ENCODE measurements at places on chromosomes 11 and 22.

DNA sequence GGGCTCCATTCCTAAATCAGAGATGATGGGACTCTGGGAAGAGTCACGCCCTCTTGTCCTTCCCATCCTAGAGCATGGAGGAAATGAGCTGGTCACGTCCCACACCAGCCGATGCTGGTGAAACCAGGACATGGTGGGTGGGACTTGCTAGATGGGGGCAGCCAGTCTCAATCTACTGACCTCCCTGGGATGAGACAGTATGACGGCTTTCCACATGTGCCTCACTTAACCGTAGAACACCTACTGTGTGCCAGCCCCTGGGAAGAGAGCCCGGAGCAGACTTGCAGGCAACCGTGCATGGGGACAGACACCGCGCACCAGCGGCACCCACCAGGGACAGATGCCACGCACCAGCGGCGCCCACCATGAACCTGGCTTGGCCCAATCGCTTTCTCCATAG, 3.8 kb downstream of the OSBPL5 start:
- DNase-seq: no peak

DNA sequence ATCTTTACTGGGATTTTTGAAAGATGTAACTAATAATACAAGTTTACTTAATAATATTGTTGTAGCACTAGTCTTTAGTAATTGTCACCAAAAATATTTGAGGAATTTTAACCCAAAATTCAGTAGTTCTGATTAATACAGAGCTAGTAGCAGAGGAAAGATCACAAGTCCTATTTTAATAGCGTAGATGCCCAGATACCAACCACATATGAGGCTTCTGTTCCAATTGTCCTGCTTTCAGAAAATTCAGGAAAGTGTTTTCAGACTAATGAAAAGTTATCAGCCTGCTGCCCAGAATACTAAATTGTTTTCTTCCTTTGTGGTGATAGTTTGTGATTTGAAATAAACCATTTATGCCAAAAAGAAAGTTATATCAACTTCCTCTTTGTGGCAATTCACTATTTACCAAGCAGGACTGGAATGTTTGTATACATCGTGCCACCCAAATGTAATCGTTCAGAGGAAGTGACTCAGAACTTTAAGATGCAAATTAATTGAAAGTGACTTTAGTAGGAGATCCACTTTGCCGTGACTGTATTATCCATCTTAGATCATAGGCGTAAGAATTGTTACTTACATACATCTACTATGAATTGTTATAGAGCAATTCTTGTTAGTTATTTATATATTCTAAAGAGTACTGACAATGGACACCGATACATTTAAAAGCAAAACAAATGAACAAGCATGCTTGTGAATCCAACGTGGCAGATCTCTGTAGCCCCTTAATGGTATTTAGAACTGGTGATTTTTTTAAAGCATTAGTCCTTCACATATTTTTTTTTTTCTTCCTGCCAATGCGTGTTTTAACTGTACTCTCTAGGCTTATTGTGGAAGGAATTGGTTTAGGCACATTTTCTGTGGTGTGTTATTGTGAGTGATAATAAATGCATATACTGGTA, 231.0 kb downstream of the DDX10 start:
- no peak for DNase-seq

DNA sequence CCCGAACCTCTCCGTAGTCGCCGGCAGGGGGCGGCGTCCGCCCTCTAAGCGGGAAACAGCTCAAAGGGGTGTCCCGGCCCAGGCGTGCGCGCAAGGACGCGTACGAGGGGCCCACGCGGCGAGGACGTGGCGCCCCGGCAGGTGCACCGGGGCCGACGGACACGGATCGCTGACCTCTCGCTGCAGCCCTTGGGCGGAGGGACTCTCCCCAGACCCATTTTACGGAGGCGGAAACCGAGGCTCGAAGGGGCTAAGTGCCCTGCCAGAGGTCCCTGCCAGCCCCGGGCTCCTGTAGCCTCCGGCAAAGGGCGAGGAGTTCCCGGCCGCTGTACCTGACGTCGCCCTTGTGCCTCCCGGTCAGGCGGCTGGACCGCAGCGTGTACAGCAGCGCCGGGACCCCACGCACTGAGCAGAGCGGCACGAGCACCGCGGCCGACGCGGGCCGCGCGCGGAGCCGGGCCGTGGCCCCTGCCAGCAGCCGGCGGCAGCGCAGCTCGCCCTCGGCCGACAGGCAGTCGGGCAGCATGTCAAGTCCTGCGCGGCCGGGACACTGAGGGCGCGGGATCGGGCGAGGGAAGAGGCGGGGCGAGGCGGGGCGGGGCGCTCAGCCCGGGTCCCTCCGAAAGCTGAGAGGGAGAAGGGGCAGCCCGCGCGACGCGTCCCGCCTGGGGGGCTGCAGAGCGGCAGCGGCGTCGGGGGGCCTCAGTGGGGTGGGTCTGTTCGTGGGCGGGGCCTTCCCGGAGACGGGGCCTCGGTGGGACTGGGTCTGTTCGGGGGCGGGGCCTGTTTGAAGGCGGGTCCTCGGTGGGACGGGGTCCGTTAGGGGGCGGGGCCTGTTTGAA, at the start of gene NUDT8:
NUDT8 (minus strand) TSS at position 552 of the 842 bp plus-strand sequence; CDS start at position 526, 26 bp downstream.
- DNase-seq: peak; percentile 83

DNA sequence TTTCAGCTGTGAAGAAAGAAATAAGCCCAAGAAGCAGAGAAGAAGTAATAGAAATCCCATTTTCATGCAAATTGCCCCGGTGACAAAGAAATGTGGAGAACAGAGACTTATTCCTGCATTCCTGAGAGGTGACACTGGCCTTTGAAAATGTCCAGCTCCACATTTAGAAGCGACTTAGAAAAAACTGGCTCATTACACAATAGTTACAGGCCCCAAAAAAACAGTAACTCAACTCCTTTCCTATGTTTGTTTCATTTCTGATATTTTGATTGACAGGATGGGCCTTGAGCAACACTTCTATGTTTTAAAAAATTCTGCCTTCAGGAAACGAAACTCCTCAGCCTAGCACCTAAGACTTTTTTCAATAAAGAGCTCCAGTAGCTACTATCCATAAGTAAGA, 726.9 kb upstream of the TENM4 start:
- no peak for DNase-seq

DNA sequence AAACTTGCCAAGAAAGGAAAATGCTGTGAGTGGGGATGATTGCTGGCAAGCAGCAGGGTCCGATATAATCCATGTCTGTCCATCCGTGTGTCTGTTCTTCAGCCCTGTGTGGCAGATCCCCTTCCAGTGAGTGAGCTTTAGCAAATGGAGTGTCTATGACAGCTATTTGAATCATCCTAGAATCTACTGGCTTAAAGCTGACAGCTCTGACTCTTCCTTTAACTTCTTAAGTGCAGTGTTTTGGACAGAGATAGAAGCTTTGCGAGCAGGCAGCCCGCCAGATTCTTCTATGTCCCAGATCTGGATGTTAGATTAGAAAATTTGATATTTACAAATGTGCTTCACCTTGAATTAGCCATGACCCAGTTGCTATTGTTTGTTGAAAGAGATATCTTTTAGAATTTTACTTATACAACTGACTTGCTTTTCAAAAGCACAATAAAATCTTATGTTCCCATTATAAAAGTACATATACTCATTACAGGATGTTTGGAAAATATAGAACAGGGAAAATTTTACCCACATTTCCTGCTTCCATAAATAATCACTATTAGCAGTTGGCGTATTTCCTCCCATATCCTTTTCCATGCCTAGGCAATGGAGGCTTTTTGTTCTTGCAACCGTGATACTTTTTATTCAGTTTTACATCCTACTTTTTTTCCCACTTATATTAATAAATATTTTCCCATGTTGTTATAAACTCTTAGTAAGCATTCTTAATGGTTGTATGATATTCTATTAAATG, 124.5 kb downstream of the COMMD9 start:
- DNase-seq: no peak

DNA sequence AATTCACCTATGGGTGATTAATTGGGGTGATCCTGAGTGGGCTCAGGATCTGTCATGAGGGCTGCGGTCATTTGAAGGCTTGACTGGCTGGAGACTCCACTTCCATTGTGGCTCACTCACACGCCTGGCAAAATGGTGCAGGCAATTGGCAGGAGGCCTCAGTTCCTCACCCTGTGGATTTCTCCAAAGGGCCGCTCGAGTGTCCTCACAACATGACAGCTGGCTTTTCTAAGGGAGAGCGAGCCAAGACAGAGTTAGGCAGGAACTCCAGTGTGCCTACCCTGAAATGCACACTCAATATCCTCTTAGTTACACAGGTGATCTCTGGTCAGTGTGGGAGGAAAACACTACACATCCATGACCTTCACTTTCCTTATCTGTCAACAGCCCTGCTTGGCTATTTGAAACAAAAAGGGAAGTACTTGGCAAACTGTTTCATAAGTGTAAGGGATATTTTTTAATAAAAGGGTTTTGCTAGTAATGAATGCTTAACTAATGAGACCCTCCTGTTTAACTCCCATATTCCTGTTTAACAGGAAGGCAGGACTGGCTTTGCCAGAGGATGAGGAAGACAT, 25.7 kb downstream of the OSBP2 start:
- no peak for DNase-seq

- no peak for DNase-seq
Observed at GRCh38 chr11:120184371-120184945, 26.4 kb upstream of the OAF start.

DNA sequence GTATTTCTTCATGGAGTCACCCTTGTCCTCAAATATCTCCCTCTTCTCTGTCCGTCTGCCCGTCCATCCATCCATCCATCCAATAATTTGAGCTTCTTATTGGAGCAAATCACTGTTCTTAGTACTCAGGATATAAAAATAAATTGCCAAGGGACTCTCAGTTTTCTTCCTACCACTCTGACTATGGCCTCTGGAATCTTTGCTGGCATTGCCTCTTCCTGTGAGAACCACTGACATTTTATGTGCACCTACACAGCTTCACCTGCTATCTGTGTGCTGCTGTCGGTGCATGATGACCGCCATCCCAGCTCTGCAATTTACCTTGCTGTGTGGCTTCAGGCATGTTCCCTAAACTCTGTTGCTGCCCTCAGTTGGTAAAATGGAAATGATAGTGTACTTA, 37.9 kb downstream of the TEAD1 start:
- no peak for DNase-seq

DNA sequence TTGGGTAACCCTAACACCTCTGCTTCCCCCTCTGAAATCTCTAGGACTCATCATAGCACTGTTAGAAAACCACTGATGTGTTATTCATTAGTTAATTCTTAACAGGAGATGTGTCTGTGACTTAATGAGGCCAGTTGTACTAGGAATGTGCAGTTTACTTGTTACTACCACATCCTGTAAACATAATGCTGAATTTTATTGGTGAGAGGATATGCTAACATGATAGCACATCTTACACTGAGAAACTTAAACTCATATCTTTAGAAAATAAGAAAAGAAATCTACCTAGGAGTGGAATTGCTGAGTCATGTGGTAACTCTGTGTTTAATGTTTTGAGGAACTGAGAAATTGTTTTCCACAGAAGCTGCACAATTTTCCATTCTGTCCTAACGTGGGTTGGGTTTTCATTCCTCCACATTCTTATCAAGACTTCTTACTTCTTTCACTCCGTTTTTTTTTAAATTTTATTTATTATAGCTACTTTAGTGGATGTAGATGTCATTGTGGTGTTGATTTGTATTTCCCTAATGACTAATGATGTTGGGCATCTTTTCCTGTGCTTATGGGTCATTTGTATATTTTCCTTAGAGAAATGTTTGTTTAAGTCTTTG, 33.7 kb downstream of the RNF121 start:
- no peak for DNase-seq

DNA sequence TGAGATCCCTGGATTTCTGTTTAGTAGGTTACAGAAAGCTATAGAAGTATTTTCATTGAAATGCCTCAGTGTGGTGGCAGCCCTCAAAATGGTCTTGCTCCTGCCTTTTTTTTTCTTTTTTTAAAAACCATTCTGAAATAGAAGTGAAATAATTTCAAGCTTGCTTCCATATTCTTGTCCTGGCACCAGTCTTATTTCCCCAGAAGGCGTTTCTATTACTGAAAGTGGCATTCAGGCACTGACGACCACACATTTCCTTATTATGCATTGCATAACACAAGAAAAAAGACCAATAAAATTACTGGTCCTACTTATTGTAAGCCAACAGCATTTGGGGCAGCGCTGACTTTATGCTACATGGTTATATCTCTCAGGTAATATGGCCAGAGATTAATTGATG, 24.5 kb upstream of the LRRC4C start:
- DNase-seq: no peak

GRCh38 chr22:30636226-30637077, 871 bp downstream of the SLC35E4 start:
- no peak for DNase-seq

DNA sequence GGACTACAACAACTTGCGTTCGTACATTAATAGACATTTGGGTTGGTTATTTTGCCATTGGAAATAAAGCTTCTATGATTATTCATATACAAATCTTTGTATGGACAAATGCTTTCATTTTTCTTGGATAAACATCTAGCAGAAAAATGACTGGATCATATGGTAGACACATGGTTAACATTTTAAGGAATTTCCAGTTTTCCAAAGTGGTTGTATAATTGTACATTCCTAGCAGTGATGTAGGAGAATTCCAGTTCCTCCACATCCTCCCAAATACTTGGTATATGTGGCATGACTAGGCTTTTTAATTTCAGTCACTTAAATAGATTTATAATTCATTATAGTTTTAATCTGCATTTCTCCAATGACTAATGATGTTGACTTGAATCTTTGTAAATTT, 246.2 kb upstream of the NCAM1 start:
- DNase-seq: no peak

DNA sequence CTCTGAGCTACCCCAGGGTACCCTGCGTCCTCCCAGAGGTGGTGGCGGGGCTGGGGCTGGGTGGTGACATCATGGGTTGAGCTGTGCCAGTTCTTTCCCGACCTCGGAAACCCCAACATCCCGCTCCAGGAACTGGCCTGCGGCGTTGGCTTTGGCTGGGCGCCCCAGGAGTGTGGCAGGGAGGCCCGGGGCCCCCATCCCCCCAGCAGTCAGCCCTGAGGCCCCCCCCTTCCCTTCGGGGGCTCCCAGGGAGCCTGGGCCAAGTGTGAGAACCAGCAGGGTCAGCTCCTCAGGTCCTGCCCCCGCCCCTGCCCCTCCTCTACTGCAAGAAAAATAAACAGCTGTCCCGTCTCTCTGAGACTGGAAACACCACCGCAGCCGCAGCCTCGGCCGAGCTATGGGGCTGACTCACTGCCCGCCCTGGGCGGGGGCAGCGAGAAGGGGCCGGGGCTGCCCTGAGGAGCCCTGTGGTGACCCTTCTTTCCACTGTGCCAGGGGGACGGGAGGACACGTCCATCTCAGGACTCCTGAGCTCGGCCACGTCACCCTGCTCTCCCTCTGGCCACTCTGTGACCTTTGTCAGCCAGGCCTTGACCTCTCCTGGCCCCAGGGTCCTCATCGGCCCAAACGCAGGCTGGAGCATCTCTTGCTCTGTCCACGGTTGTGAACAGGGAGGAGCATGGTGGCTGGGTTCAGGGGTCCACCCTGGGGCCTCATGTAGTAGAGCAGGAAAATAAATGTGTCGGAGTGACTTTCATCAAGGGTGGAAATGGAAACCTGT, 73.4 kb downstream of the WNT7B start:
- no peak for DNase-seq

GRCh38 chr11:43944761-43945311, 2.4 kb downstream of the C11orf96 start:
- DNase-seq: peak; percentile 15
